ENCODE measurements at places on chromosomes 1 and 21. TPM values are rescaled to one million over a fixed set of nuclear protein-coding genes. Genes with fewer than 3 reads are reported as not detected.

AJAP1 gene
- 0.95 TPM for total RNA-seq

DNA sequence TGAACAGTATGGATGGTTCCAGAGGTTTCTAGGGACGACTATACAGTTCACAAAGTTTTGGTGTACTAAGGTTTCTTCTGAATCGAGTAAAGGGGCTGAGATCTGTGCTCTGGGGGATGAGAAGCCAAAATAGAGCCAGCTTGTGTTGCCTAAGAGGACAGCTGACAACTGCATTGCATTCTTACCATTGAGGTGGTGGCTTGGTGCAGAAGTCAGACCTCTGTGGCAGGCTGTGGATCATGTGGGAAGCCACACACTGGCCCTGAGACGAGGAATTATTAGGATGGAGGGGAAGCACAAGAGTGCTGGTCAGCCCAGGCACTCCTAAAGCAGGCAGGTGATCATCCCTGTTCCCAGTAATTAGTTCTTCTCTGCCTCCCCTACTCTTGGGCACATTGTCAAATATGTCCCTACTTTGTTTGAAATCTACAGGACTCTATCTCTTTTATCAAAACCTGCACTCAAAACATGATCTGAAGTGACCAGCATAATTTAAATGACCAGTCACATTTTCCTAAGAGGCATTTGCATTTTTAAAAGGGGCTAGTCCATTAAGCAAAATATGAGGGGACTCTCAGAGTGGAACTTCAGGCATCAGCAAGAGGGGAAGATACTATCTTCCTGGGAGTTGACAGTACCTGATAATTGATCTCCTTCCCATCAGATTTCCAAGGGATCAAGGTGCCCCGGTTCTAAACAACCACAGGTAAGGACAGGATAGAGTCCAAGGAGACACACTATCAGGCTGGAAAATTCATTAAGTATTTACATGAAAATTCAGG, at the start of gene FCRLB:
Gene FCRLB (plus strand): TSS at position 589 of the 782 bp plus-strand sequence. CDS start 1,129 bp downstream, outside the sequence.
- peaks cover 9% of the 10 kb centered on the region for H3K27me3 ChIP-seq
- no peak within 1 kb of the TSS for H3K27ac ChIP-seq
- no peak within 1 kb of the TSS for H3K4me3 ChIP-seq

IRF2BP2 gene
- 43.8 TPM for total RNA-seq

GRCh38 chr1:244920911-244921761, 56.8 kb upstream of the HNRNPU start:
- H3K4me1 ChIP-seq, result peaks cover 6% of the 10 kb centered on the region
- H3K27ac ChIP-seq, result no peak overlapping the region
- no peaks in the 10 kb centered on the region for H3K27me3 ChIP-seq

- no peak overlapping the region for H3K4me3 ChIP-seq
- no peak overlapping the region for H3K27ac ChIP-seq
- no peaks in the 10 kb centered on the region for H3K27me3 ChIP-seq
- no peaks in the 10 kb centered on the region for H3K36me3 ChIP-seq
- H3K4me1 ChIP-seq, result peaks cover 12% of the 10 kb centered on the region
These were observed 265.5 kb downstream of the ST6GALNAC3 start for GRCh38 chr1:76340056-76340455.

OR2G6 gene
- not detected for total RNA-seq

DNA sequence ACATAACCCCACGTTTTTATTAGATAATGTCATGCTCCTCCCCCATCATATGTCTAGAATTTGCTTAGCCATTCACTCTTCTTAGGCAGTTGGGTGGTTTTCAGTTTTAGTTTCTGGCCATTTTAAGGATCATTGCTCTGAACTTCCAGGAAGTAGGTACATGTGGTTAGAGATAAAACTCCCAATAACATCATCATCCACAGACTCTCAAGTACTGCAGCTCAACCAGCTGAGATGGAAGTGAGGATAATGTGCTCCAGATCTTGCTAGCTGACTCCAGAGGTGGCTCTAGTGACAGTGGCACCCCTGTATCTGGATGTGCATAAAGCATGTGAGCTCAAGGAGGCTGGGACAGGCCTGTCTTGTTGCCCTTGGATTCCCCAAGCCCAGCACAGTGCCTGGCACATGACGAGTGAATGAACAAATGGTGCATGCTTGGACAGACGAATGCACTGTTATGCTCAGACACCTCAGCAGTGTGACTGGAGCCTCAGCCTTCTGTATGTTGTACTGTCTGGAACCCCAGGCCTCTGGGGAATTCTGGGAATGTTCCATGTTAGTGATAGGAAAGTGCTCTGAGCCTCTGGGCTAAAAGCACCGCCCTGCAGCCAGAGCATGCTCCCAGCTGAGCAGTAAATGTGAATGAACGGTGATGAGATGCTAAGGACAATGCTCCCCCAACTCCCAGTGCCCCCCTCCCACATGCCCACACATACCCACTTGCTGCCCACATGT, 16.4 kb upstream of the KCNN3 start:
- H3K27ac ChIP-seq, result no peak overlapping the region
- no peaks in the 10 kb centered on the region for H3K4me1 ChIP-seq
- no peaks in the 10 kb centered on the region for H3K27me3 ChIP-seq
- DNase-seq, result peak; percentile 25
- H3K36me3 ChIP-seq, result no peaks in the 10 kb centered on the region

DNA sequence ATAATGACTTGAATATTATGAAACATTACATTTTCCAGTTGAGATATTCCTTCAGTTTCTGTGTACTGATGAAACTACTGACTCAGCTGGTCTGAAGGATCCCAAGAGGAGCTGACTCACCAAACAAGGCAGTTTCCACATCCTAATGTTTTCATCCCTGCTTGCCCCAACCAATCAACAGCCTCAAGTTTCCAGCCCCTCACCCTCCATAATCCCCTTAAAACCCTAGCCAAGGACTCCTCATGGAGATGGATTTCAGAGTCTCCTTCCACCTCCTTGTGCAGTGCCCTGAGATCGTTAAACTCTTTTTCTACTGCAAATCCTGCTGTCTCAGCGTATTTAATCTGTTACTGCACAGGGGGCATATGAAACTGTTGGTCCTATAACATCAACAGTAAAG, 83.1 kb upstream of the HAO2 start:
- no peak for DNase-seq
- H3K4me1 ChIP-seq, result no peaks in the 10 kb centered on the region
- H3K27me3 ChIP-seq, result no peaks in the 10 kb centered on the region
- H3K36me3 ChIP-seq, result no peaks in the 10 kb centered on the region

NGF gene
- 5.4 TPM for total RNA-seq

FH gene
- 55.3 TPM for total RNA-seq

CDC20 gene
- total RNA-seq, result 0.66 TPM

CLCA4 gene
- not detected for total RNA-seq

- H3K27me3 ChIP-seq, result no peaks in the 10 kb centered on the region
- H3K4me3 ChIP-seq, result no peak overlapping the region
- no peaks in the 10 kb centered on the region for H3K36me3 ChIP-seq
- H3K27ac ChIP-seq, result no peak overlapping the region
- DNase-seq, result no peak
- no peaks in the 10 kb centered on the region for H3K4me1 ChIP-seq
These were observed 32.4 kb upstream of the CYP4A22 start for GRCh38 chr1:47104816-47105215.

DNA sequence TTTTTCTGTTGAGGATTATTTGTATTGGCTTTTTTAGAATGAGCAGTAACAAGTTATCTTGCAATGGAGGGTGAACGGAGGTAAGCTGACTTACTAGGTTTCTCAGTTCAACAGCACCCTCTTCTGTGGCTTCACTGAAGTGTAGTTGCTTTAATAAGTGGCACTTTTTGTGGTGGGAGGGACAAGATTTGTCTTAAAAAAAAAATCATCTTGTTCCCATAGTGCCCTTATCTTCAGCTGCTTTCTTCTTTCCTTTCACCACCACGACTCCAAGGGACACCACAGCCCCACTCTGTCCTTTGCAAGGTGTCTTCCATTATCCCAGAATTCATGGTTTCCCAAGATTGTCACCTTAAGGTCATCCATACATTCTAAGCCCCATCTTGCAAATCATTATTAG, 92.9 kb downstream of the PIGK start:
- no peaks in the 10 kb centered on the region for H3K27me3 ChIP-seq
- H3K4me1 ChIP-seq, result no peaks in the 10 kb centered on the region
- DNase-seq, result no peak
- H3K4me3 ChIP-seq, result no peak overlapping the region
- H3K36me3 ChIP-seq, result no peaks in the 10 kb centered on the region

DNA sequence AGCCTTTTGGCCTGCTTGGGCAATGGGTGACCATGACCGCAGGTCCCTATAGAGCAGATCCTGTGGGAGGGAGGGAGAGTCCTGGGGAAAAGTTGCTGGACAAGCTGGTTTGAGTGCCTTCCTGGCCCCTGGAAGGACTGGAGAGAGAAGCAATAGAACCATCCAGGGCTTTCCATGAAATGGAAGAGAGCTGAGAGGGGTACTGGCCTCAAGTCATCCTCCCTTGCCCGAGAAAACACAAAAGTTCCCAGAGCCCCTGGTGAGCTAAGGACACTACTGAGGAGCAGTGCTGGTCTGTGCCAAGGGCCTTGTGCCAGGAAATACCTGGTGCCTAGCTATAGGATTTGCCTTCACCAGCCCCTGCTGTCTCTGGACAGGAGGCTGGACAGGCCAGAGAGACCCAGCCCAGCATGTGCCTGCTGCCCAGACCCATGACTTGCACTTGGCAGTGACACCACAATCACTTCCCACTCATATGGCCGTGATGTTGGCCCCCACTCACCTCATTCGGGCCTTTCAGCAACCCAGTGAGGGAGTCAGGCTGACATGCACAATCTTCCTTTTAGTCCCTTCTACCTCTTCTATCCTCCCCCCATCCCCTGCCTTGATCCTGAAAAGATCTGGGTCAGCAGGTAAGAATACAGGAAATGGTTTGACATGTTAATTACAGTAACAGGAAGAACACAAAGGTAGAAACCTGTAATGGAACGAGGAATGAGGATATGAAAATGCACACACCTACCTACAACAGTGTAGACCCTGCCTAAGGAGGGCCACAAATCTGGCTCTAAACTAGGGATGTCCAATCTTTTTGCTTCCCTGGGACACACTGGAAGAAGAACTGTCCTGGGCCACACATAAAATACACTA, 7.0 kb downstream of the SH3BP5L start:
- H3K36me3 ChIP-seq, result peaks cover 25% of the 10 kb centered on the region
- DNase-seq, result no peak
- H3K4me1 ChIP-seq, result peaks cover 48% of the 10 kb centered on the region
- H3K27ac ChIP-seq, result no peak overlapping the region
- H3K27me3 ChIP-seq, result no peaks in the 10 kb centered on the region

DNA sequence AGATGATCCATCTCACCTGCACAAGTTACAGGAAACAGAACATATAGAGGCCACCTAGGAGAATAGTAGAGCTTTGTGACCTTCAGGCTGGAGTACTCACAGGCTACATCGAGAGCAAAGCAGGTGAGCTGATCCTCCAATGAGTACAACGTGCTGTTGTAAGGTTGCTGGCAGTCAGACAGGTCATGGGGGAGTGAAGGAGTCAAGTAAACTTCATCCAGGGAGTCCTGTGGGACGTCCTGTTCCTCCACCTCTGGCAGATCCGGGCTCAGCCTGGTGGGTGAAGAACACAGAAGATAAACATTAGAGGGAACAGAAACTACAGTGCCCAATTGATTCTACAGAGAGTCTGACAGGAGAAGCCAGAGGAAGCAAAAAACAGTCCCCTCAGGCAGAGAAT, 62.5 kb downstream of the PRKAB2 start:
- no peak overlapping the region for H3K4me3 ChIP-seq
- no peaks in the 10 kb centered on the region for H3K36me3 ChIP-seq
- DNase-seq, result no peak
- no peaks in the 10 kb centered on the region for H3K4me1 ChIP-seq

- no peak for DNase-seq
- H3K4me1 ChIP-seq, result peaks cover 55% of the 10 kb centered on the region
- H3K27ac ChIP-seq, result peak overlapping the region; percentile 98
These were observed 31.0 kb upstream of the NFIA start for GRCh38 chr1:61051443-61051718.

GIPC2 gene
- 2.5 TPM for total RNA-seq

GRCh38 chr1:183186841-183187240, 777 bp downstream of the LAMC2 start:
- no peaks in the 10 kb centered on the region for H3K36me3 ChIP-seq
- no peak overlapping the region for H3K4me3 ChIP-seq
- no peaks in the 10 kb centered on the region for H3K27me3 ChIP-seq
- peak overlapping the region; percentile 58 for H3K27ac ChIP-seq

TSPEAR gene
- total RNA-seq, result not detected

- DNase-seq, result no peak
- no peaks in the 10 kb centered on the region for H3K27me3 ChIP-seq
- H3K27ac ChIP-seq, result no peak overlapping the region
These were observed 13.3 kb downstream of the RRP15 start for GRCh38 chr1:218298398-218298797.

ARMH1 gene
- 1.5 TPM for total RNA-seq

ZNF695 gene
- total RNA-seq, result not detected

GRCh38 chr1:56973923-56974742, 8.3 kb upstream of the C8B start:
- no peaks in the 10 kb centered on the region for H3K4me1 ChIP-seq
- H3K27ac ChIP-seq, result no peak overlapping the region
- H3K4me3 ChIP-seq, result no peak overlapping the region
- DNase-seq, result no peak

- no peak overlapping the region for H3K27ac ChIP-seq
- DNase-seq, result no peak
- peaks cover 100% of the 10 kb centered on the region for H3K27me3 ChIP-seq
- H3K36me3 ChIP-seq, result no peaks in the 10 kb centered on the region
- H3K4me3 ChIP-seq, result peak overlapping the region; percentile 27
These were observed 15.2 kb downstream of the NR5A2 start for GRCh38 chr1:200042552-200043335.

C8B gene
- total RNA-seq, result not detected

- no peaks in the 10 kb centered on the region for H3K27me3 ChIP-seq
- no peak overlapping the region for H3K27ac ChIP-seq
- H3K4me3 ChIP-seq, result no peak overlapping the region
- H3K36me3 ChIP-seq, result no peaks in the 10 kb centered on the region
- H3K4me1 ChIP-seq, result peaks cover 14% of the 10 kb centered on the region
- DNase-seq, result no peak
These were observed 14.1 kb downstream of the EPB41 start for GRCh38 chr1:28928314-28928941.

DNA sequence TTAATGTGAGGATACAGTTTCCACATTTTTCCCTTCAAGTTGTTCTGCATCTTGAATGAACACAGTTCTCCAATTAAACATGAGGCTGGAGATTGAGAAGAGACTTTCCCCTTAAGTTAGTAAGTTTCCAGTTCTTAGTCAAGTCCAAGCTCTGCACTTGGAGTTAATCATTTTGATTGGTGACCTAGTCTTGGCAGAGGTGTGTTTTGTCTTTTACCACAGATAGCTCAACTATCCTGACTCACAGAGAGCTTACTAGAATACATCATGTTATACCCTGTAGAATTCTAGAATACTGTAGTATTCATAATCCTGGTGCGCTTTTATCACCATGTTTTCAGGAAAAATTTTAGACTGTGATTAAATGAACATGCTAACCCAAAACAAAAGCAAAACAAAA, 129.2 kb downstream of the CYYR1 start:
- no peaks in the 10 kb centered on the region for H3K36me3 ChIP-seq
- H3K27me3 ChIP-seq, result no peaks in the 10 kb centered on the region
- H3K27ac ChIP-seq, result no peak overlapping the region
- H3K4me1 ChIP-seq, result no peaks in the 10 kb centered on the region
- H3K4me3 ChIP-seq, result no peak overlapping the region

- peaks cover 39% of the 10 kb centered on the region for H3K4me1 ChIP-seq
- no peak overlapping the region for H3K4me3 ChIP-seq
- DNase-seq, result no peak
- no peaks in the 10 kb centered on the region for H3K36me3 ChIP-seq
- peak overlapping the region; percentile 89 for H3K27ac ChIP-seq
These were observed 25.6 kb downstream of the CLIC4 start for GRCh38 chr1:24770881-24771280.

LCE7A gene
- not detected for total RNA-seq
